ENCODE measurements at places on chromosomes 11 and 22.

DNA sequence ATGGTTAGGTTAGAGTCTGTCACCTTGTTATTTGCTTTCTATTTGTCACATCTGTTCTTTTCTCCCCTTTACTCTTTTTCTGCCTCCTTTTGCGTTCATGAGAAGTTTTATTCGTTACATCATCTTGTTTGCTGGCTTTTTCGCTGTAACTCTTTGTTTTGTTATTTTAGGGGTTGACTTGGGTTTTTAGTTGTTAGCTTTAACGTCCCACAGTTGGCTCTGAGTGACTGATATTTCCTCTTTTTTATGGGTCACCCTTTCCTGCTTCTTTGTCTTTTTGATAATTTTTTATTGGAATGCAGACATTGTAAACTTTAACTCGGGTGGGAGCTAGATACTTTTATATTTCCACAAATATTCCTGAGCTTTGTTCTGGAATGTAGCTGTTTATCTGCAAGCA is 13.3 kb upstream of the TNNT3 start:
- no peak for DNase-seq

DNA sequence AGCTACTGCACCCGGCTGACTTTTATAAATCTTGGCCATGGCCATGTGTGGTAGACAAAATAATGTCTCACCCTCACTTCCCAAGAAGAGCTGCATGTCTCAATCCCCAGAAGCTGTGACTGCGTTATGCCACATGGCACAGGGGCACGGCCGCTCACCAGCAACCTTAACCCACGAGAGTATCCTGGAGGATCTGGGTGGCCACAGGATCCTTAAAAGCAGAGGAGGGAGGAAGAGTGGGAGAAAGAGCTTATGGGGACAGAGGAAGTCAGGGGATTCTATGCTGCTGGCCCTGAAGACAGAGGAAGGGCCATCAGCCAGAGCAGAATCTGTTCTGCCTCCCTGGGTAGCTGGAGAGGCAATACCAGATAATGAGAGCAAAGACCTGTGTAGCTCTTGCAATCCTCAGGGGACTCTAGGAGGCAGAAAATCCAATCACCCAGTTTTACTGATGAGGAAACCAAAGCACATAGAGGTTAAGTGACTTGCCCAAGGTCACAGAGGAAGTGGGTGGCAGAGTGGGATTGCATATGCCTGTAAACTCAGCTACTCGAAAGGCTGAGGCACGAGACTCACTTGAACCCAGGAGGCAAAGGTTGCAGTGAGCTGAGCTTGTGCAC is 55.3 kb downstream of the CELSR1 start:
- DNase-seq = no peak

GRCh38 chr11:69928975-69929374 is 109.8 kb upstream of the FGF3 start:
- no peak for DNase-seq

DNA sequence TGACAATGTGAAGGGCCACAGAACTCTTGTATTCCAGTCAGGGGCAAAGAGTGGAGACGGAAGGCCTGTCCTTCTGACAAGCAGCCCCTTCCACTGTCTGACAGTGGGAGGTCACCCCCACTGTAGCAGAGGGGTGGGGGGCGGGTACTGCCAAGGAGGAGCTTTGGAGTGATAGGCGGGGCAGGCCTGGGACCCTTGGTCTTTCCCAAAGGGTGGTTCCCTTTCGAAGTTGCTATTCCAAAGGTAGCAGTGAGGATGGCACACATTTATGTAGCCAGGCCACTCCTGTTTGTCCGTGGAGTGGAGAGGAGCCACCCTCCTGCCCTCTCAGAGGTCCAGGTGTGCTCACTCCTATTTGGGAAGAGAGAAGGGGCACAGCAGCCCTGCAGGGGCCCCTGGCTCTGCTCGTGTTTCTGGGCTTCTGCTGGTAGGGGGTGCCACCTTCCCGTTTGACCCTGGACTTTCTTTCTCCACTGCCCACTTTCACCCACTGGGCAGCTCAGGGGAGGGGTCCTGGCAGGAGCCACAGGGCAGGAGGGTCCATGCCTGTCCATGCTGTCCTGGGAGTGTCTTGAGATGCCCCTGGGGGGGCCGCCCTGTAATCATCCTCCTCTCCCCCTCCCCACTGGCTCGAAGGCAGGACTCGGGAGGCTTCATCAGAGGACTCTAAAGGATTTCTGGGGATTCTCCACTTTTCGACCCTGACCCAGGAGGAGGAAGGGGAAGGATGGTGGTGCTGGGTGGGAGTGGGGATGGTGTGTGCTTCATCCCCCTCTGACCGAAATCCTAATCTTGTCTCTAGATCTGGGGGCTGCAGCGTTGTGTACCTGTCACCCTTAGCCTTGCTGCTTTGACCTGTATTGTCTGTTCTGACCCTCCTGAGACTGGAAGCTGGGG is 994 bp downstream of the TAGLN start:
- DNase-seq = no peak

GRCh38 chr11:76880314-76880713 is 19.6 kb downstream of the ACER3 start:
- DNase-seq = no peak

DNA sequence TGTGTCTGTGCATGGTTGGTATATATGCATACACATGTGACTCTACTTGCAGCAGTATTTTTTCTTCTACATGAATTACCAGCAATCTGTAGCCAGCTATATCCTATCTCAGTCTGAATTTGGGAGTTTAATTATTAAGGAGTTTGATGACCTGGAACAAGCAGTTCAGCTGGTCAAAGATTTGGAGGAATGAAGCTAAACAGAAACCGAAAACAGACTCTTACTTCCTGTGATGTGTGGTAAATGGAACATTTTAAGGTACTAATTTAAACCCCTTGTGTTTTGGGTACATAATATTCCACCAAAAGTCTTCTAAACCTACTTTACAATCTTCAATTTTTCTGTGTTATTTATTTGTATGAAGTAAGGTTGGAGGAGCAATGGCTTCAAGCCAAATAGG is 124.4 kb upstream of the PGR start:
- no peak for DNase-seq

GRCh38 chr11:33828604-33829429 is 54.5 kb upstream of the FBXO3 start:
- no peak for DNase-seq

DNA sequence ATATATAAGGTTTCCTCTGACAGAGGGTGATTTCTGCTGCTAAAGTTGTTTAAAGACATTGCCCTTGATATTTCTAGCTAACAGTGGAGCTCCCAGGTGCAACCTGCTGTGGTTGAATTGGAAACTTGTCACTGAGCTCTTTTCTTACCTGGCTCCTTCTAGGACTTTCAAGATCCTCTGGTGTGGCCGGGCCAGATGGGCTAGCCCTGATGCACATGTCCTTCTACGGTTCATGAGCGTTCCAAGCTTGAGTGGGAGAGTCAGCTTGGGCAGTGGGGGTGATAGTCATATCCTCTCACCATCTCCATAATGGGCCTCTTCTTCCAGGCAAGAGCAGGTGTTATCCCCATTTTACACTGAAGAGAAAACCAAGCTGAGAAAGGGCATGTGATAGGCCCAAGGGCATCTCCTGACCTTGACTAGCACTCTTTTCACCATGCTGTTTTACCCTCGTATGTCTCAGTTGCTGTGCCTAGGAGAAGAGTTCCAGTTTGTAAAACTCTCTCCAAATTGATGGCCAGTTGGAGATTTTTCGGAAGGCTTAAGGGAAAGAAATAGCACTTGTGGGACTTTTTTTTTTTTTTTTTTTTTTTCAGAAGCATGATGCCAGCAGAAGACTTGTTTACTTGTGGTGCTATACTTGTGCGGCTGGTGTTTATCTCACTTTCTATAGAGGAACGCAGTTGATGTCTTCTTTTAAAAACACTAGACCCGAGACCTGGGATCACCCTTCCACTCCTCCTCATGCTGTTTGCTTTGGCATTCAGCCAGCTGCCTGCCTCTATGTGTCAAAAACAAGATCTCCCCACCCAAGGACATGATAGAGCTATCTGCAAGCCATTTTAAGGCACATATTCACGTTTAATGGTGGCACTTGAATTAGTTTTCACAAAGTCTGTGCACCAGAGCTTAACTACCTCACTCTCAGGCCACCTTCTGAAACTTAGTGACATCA is 32.6 kb downstream of the TEAD1 start:
- no peak for DNase-seq

DNA sequence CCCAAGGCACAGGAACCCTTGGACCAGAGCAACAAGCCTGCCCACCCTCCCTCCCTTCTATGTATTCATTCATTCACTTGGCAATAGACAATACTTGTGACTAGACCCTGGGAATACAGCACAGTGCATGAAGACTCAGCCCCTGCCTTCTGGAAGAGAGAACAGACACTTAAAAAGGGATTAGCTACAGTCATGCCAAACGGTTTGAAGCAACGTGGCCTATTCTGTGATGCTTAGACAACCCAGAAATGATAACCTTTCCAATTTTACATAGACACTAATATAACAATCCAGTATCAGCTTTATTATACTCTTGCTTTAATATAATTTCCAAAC is 52.6 kb downstream of the KREMEN1 start:
- DNase-seq = no peak

DNA sequence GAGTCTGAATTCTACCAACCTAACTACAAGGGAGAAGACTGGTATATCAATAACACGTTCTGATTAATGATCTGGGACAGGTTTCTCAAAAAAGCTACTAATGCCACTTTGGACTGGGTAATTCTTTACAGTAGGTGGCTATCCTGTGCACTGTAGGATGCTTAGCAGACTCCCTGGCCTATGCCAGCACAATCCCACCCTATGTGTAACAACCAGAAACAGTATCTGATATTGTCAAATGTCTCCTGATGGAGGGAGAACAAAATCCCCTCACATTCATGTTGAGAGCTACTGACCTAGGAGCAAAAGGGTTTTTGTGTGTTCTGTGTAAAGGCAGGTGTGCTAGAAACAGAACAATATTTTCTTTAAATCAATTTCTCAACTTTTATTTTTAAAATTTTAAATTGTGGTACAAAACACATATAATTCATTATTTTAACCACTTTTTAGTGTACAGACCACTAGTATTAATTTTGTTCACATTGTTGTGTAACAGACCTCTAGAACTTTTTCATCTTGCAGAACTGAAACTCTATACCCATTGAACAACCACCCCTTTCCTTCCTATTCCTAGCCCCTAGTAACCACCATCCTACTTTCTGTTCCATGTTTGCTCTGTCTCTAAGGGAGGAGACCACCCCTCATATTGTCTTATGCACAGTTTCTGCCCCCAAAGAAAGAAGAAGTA is 2.1 kb upstream of the MS4A6A start:
- DNase-seq = no peak

- no peak for DNase-seq
These were observed 135.6 kb upstream of the ZC3H12C start for GRCh38 chr11:109957601-109958000.

- no peak for DNase-seq
These were observed 66.9 kb downstream of the AMOTL1 start for GRCh38 chr11:94834911-94835593.

DNA sequence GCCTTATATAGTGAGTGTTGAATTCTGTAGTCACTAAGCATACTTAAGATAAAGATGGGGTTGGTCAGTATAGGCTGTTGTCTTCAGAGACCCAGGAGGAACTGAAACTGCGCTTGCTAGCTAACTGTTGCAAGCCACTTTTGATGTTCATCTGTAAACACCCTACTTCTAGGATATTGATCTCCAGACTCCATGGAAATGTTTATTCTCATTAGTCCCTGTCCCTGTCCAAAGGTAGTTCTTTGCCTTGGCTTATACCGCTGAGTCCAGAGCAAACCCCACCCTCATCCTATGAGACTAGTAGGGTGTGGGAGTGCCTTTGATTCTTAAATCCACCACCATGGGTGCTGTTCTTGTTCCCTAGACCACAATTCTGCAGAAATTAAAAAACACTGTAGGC is 36.4 kb downstream of the DEPDC5 start:
- DNase-seq = no peak

GRCh38 chr11:102322560-102322959 is 5.3 kb downstream of the BIRC3 start:
- DNase-seq = no peak

GRCh38 chr11:117473481-117474091 is 145.9 kb downstream of the CEP164 start:
- no peak for DNase-seq

GRCh38 chr11:128346804-128347203 is 240.6 kb downstream of the ETS1 start:
- DNase-seq = peak; percentile 46

- DNase-seq = no peak
These were observed 16.1 kb upstream of the RPS3 start for GRCh38 chr11:75383246-75383645.

DNA sequence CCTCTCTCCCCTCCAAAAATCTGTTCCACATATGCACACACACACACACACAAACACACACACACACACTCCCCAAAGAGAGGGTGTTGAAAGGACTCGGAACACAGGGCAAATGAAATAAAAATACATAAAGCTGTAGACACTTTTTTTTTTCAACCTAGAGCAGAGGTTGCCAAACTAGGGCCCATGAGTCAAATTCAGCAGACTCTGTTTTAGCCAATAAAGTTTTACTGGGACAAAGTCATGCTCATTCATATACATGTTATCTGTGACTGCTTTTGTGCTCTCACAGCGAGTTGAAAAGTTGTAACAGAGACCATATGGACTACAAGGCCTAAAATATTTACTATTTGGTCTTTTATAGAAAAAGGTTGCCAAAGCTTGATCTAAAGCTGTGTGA is 8.9 kb downstream of the IMMP1L start:
- no peak for DNase-seq

- no peak for DNase-seq
These were observed 1.2 kb downstream of the GUCD1 start for GRCh38 chr22:24553597-24554312.

GRCh38 chr11:69442807-69443137 is 38.7 kb upstream of the LINC01488 start:
- no peak for DNase-seq

DNA sequence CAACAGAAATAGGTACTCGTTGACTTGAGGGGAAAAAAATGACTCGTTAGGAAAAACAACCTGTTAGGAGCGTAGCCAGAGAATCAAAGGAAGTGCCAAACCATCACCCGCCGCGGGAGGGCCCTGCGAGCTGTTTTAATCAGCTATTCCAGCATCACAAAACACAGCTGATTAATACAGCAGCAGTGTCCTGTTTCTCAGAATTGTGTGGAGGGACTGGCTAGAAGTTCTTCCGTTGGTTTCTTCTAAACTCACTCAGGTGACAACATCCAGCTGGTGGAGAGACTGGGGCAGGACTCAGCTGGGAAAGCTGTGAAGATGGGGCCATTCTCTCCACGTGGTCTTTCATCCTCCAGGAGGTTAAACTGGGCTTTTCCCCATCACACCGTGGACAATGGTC is 28.0 kb downstream of the HSPA8 start:
- DNase-seq = no peak

GRCh38 chr11:68845351-68846002 is 3.8 kb upstream of the CPT1A start:
- no peak for DNase-seq

GRCh38 chr11:3781423-3781822 is 15.9 kb downstream of the NUP98 start:
- DNase-seq = no peak

Data from activated naive CD4-positive, alpha-beta T cell treated with anti-CD3 and anti-CD28 coated beads, Interleukin-2, amount 50 U/mL, for 16 hours (primary cell).